ENCODE measurements at places on chromosomes 5 and 9.

- DNase-seq: no peak
These were observed 83.2 kb upstream of the TAS2R1 start for GRCh38 chr5:9713356-9713755.

DNA sequence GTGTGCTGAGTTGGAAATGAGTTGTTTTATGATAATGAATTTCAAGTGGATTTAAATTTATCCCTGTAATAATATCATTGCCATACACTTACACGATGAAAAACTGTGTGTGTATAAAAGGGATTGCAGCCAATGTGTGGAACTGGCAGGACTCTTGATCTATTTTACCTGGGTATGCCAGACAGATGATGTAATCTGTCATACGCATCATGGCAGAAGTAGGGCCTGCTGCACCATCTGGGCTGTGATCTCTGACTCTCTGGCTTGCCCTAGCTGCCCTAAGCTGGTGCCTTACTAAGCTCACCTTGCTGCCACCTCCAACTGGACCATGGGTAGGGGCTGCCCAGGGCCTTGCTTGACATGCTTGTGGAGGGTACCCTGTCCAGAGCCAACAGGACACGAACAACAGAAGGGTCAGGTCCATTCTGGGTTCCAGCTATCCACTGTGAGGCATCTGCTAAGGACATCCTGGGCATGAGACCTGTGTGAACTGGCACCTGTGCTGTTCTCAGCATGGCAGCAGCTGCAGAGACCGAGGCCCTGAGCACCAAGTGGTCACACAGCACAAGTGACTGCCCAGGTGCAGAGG lies 184.2 kb downstream of the FSTL4 start:
- no peak for DNase-seq

DNA sequence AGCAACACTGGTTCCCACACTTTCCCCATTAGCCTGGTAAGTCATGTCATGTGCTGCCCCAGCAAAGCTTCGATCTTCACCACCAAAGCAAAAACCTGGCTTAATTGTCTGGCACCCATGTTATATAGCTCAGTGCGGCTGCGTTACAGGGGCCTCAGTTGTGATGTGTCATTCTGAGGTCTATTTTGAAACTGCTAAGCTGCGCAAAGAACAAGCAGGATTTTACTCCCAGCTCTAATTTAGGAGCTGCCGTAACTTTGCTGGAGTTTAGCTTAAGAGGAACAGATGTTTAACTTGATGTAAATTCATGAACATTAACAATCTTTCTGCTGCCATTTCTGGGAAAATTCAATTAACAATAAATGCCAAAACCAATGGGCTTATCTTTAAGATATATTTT lies 274.1 kb downstream of the HSPA4 start:
- no peak for DNase-seq

- DNase-seq: no peak
These were observed 60.9 kb upstream of the PIP5K1B start for GRCh38 chr9:68643901-68644809.

DNA sequence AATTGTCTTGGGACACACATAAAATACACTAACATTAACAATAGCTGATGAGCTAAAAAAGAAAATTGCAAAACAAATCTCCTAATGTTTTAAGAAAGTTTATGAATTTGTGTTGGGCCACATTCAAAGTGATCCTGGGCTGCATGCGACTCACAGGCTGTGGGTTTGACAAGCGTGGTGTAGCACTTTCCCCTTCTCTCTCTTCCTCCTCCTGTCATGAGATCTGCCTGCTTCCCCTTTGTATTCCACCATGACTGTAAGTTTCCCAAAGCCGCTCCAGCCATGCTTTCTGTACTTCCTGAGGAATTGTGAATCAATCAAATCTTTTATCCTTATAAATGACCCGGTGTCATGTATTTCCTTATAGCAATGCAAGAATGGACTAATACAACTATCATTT lies 178.0 kb downstream of the TLR4 start:
- no peak for DNase-seq

- no peak for DNase-seq
These were observed 634.8 kb upstream of the FAM174A start for GRCh38 chr5:99900302-99900852.

Data from stimulated activated CD8-positive, alpha-beta memory T cell treated with anti-CD3 and anti-CD28 coated beads, Interleukin-4, amount 100 ng/mL, for 1 hour (primary cell).